Kasumi-1 (cell line): ENCODE measurements at places on chromosomes 1 and 21.

DNA sequence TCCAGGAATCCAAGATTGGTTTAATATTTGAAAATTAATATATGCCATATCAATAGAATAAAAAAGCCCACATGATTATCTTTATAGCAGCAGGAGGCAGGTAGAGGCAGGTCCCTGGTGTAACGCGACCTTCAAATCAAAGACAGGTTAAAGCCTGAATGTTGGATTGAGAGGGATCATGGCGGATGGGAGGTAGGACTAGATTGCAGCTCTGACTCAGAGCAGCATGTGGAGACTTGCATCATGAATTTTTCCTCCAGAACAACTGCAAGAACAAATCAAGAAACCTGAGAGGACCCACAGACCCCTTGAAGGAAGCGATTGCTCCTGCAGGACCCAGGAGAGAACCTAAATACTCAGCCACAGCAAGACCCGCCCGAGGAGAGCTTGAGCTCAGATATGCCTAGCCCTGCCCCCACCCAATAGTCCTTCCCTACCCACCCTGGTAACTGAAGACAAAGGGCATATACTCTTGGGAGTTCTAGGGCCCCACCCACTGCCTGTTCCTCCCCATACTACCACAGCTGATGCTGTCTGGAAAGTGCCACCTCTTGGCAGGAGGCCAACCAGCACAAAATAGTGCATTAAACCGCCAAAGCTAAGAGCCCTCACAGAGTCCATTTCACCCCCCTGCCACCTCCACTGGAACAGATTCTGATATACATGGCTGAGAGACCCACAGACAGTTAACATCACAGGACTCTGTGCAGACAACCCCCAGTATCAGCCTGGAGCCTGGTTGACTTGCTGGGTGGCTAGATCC, 19.5 kb downstream of the S100B start:
- no peak for DNase-seq

- no peak for DNase-seq
Measured at GRCh38 chr1:14372526-14372925, 226.0 kb upstream of the KAZN start.

DNA sequence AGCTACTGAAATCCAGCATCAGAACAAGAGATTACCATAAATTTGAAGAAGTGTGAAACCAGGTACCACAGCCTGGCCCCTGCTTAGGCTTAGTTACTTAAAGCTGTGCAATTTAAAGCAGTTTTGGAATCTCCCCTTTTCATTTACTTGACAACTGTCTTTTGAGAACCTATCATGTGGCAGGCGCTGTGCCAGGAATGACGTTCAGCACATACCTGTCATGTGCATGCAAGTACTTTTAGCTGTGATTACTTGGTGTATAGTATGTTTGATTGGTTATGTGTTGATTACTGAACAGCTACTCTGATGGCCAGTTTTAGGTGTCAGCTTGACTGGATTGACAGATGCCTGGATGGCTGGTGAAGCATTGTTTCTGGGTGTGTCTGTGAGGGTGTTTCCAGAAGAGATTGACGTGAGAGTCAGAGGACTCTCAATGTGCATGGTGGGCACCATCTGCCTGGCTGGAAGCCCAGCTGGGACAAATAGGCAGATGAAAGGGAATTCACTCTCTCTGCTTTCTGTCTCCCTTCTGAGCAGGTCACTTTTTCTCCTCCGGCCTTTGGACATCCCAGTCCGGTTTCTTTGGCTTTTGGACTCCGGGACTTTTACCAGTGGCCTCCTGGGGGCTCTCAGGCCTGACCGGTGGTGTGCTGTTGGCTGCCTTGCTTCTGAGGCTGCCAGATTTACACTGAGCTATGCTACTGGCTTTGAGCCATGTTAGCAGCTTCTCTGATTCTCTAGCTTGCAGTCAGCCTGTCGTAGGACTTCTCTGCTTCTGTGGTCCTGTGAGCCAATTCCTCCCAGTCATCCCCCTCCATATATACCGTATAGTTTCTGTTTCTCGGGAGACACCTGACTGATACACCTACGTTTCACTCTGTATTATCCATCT, 178.0 kb downstream of the RYR2 start:
- DNase-seq: no peak

GRCh38 chr1:183702087-183702812, 49.1 kb upstream of the APOBEC4 start:
- DNase-seq: no peak

- no peak for DNase-seq
Measured at GRCh38 chr1:221101807-221102605, 222.8 kb downstream of the HLX start.

GRCh38 chr1:116751146-116751545, 3.1 kb upstream of the CD2 start:
- DNase-seq: no peak

- DNase-seq: no peak
Measured at GRCh38 chr1:185960422-185961321, 226.5 kb downstream of the HMCN1 start.

DNA sequence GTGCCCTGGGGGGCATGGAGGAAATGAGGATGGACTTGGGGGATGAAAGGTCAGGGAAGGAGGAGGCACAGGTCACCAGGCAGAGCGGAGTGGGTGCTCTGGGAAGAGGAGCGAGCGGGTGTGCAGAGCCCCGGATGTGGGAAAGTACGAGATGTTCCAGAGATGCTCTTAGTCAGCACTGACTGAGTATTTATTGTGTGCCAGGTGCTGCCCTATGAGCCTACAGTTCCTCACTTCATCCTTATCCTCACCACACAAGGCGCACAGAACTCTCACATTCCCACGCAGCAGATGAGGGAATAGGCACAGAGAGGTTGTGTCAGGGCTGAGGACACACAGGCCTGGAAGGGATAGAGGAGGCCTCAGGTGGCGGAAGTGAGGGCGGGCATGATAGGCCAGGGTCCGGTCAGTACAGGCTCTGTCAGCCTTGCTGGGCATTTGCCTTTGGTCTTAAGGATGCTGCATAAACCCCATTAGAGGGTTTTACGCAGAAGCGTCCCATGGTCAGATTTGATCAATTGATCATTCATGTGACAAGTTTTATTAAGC, 77.3 kb downstream of the ARHGEF10L start:
- no peak for DNase-seq

DNA sequence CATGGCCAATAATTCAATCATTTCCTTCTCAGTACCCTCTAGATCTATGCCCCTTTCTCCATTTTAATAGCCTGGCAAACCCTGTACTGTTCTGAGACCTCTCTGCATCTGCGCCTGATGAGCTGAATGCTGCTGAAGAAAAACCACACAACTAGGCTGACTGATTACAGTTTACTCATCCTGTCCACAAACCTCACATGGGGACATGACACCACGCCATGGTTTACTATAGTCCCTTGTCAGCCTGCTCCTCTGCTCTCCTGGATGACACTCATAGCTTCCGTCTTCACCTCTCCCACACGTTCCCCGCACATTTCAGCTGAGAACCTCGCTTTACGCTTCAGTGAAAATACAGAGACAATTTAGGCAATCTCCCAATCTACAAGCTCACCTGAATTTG, 59.7 kb downstream of the DESI2 start:
- DNase-seq: no peak

DNA sequence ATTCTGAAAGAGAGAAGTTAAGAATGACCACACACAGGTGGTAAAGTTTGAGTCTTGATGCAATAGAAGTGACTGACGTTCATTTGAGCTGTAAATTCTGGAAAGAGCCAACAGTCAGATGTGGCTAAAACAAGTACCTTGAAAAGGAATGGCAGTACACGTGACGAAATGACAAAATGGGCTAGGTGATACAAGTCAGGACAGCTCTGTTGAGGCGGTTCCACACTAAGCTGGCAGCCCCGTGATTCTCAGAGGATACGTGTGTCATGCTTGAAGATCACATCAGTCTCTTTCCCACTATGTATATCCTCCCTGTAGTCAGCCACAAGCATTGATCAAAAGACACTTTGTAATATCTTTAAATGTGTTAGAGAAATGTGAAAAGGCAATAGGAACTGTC, 881.3 kb upstream of the ADGRL2 start:
- DNase-seq: no peak

- DNase-seq: no peak
Measured at GRCh38 chr1:245590726-245591125, 435.9 kb downstream of the KIF26B start.

DNA sequence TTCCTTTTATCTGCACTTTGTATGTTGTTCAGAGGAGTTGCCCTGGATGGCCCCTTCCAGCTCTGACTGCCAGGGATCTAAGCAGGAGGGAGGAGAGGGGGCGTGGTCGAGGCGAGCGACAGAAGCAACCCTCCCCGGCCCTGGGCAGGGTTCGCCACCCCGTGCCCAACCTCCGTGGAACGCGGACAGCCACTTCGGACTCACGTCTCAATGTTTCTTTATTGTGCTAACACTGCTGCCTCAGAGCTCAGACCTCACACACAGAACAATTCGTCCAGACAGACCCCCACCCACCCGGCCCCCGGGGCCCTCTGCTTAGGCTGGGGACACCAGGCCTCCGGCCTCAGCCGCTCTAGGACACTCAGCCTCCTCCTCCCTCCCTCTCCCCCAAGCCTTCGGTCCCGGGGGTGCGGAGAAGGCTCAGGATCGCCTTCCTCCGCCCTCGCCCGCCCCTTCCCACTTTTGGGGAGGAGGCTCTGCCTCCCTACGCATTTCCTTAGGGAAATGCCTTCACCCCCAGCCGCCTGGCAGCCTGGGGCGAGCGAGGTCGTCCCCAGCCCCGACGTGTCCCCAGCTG, 8.3 kb downstream of the VSIG8 start:
- no peak for DNase-seq

DNA sequence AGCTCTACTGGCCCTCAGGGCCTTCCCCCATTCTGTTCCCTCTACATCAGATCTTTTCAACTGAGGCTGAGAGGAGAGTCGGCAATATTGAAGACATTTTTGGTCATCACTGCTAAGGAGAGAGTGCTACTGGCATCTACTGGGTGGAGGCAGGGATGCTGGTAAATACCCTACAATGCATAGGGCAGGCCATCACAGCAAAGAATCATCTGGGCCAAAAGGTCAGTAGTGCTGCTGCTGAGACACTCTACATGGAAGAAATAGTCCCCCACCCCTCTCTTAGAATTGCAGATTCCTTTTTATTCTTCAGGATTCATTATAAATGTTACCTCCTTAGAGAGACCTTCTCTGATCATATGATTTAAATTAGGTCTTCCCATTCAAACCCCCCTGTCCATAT, 94.3 kb downstream of the JAK1 start:
- DNase-seq: no peak

DNA sequence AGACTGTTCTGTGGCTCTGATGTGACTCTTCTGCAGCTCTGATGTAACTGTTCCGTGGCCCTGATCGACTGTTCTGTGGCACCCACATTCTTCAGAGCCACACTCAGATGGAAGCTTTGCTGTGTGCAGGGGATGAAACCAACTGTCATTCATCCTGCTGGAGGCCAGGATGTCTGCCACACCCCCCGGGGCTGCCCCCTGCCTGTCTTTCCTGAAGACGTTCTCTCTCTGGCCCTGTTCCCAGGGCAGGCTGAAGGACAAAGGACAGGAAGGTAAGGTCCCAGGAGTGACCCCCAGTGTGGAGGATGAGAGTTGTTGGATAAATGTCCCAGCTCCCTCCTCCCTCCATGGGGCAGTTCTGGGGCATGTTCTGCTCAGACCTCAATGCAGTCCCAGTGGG, 29.4 kb upstream of the UMODL1 start:
- no peak for DNase-seq

DNA sequence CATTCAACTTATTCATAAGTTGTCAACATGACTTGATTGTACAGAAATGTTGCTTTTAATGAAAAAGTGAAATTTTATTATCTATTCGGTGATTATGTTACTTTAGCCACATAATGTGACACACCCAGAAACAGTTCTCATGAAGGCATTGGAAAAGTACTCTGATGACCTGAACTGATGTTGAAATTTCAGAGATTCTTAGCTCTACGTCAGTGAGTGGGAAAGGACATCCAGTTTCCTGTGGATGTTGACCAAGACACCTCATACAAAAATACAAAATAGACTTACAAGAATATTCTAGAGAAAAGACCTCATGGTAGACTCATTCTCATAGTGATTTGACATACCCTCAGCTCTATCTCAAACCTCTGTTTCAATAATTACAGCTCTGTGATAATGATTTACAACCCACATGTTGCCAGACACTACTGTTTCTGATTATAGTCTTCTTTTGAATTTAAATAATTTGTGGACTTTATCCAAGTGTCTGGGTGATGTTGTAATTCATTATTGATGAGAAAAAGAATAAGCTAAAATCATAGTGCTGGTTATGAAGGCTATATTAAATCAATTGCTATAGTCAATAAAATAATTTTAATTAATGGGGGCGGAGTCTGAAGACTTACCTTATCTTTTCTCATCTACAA, 37.3 kb downstream of the KCNK2 start:
- no peak for DNase-seq

- no peak for DNase-seq
Measured at GRCh38 chr21:43902441-43902840, 37.4 kb downstream of the AGPAT3 start.

- DNase-seq: no peak
Measured at GRCh38 chr1:215044151-215044550, 38.4 kb upstream of the KCNK2 start.

- no peak for DNase-seq
Measured at GRCh38 chr1:97007840-97008604, 286.4 kb downstream of the PTBP2 start.
